ENCODE measurements at places on chromosomes 1 and 21.

- no peak for DNase-seq
These were observed 28.8 kb downstream of the VANGL2 start for GRCh38 chr1:160429125-160429561.

- DNase-seq, result no peak
These were observed 40.6 kb downstream of the ARID4B start for GRCh38 chr1:235287208-235287882.

DNA sequence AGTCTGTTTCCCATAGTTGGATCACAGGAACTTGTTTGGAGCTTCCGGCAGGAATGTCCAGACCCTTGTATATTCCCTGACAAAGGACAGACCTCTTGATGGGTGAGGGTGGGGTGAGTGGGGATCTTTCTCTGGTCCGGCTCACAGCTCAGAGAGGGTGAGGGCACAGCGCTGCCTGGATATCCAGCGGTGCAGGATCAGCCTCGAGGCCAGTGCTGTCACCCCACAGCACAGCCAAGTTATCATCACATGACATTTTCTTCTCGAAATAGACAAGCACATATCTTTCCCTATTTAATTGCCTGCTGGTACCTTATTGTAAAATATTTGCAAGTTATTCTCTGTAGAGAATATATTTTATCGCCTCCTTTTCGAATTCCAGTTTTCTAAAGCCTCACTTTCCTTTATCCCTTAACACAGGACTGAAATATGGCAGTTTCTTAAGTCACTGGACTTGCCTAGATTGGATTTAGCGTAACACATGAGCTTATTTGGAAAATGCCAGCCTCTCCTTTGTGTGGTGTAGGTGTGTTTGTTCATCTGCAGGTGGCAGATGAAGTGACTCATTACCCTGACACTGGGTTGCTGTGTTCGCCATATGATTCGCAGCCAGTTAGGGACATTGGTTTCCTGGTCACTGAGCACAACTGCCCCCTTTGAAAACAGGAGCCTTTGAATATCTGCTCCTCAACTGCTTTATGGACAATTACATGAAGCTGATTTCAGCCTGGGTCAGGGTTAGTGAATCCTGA is 21.4 kb downstream of the CLIC6 start:
- no peak for DNase-seq

- DNase-seq, result peak; percentile 6
These were observed 4.0 kb downstream of the CASQ2 start for GRCh38 chr1:115764541-115764940.

- peak; percentile 36 for DNase-seq
These were observed at the start of gene NCAM2 for GRCh38 chr21:20997636-20998455. Gene NCAM2, plus strand, starts transcription at chr21:20998409.

GRCh38 chr21:38807986-38808385 is 2.3 kb downstream of the ETS2 start:
- DNase-seq, result no peak

GRCh38 chr1:225981714-225982113 is 17.4 kb downstream of the SDE2 start:
- no peak for DNase-seq

GRCh38 chr1:147605591-147605990 is 64.3 kb downstream of the BCL9 start:
- DNase-seq, result no peak

DNA sequence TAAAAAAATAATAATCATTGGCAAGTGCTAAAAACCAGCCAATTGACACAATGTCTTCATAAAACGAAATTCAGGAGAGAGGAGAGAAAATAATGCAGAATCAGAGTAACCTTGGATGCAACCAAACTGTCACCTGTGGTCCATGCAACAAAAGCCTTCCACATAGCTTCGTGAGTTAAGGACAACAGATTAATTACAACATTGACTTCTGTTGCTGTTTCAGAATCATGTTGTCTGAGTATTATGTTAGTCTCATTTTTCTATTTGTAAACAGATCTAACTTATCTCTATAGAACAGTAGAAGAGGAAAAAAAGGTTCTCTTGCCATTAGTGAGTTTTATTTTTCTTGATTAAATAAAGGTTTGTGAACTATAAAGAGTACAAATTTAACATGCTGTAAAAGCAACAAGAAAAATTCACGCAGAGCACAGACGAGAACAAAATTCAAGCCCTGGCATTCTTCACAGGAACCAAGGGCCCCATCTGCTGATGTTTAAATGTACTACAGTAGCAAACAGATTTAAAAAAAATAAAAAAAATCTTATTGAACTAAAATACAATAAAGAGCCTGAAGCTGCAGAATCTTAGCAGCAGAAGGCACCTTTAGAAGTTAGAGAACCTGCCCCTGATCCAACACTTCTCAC is 381.1 kb upstream of the PKN2 start:
- no peak for DNase-seq

DNA sequence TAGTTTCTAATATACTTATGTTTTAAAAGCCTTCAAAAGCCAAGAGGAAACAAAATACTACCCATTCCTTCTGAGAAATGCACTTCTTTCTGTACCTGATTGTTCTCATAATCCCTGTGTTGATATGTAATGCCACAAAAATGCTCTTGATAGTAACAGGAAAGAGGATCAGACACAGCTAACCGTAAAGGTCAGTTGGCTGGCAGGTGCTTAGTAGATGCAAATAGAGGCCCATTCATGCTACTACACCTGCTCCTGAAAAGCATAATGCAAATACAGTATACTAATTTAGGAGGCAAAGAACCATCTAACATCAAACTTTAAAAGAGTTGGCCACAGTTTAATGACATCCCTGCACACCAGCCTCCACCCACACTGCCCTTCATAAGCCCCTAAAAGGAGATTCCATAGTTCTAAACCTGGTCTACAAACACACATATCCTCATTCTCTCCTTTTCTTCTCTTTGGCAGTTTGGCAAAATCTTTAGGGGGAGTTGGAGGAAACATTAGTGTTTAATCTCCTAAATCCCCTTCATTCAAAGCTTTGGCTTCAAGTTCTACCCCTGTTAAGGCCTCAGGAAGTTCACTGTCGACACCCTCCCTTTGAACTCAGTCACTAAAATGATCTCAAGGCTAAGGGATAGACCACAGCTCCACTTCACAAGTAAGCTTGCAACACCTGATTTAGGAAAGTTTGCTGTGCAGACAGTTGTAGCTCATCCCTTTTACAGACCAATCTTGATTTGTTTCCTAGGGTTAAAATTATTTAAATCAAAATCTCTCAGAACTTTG is 2.9 kb upstream of the CD46 start:
- DNase-seq, result no peak

GRCh38 chr1:43329995-43330751 is 7.4 kb upstream of the MPL start:
- DNase-seq, result peak; percentile 52

DNA sequence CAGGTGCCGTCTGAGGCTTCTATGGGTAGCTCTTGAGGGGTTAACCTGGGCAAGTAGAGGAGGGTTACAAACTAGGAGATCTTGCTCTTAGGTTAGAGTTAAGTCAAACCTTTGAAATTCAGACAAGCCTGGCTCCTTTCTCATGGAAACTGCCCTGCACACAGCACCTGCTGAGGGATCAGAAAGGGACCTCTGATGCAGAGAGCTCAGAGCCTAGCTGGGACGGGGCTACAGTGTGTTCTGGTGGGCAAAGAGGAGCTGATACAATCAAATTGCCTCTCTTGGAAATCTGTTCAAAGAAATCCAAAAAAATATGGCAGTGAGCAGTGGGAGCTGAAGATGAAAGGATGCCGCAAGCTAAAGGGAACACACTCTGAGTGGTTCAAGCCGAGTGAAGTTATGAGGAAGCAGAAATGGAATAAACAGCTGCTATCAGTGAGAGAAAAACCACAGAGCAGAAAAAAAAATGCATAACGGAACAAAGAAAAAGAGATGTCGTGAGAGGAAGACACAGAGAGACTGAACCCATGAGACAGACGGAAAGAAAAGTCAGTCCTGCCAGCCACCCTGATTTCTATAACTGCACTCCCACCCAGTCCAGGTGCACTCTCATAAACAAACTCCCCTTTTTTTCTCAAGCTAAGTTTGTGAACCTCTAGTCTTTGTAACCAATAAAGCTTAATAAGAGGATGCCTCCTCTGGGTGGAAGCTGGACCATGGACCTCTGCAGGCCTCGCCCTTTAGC is 26.6 kb downstream of the PAFAH2 start:
- peak; percentile 14 for DNase-seq

DNA sequence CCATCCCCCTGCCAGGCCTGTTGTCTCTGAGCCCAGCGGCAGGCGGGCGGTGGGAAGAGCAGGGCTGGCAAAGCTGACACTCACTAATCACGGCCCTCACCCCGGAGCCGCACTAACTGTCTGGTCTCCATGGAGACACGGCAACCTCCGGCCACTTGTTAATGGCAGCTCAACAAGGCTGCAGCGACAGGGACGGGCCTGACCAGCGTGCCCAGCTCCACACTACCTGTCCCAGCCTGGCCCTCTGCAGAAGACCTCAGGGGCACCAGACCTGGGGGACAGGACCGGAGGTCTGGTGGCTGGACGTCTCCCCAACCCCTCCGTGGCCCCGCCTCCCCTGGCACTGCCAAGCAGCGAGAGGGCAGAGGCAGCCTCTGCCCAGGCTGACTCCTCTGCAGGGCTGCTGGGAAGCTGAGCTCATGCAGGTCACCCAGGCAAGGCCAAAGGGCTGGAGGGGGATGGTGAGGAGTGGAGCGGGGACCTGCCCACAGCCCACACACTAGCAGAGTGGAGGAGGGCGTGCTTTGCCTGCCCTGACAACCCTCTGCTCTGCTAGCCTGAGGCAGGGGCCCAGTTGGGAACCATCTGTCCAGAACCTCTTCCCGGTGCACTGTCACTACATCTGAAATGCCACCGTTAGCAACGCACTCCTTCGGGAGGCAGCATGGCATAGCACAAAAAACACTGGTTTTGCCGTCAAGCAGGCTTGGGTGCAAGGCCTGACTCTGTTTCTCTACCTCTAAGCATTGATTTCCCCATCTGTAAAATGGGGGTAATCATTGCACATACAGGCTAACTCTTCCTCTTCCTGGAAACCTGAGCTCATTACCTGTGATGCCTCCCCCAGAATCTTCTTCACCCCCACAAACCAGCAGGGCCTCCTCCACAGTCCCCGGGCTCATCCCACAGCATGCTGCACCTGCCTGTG is 29.6 kb upstream of the WASF2 start:
- DNase-seq, result no peak

- no peak for DNase-seq
These were observed 688 bp downstream of the PRXL2B start for GRCh38 chr1:2587071-2587859.

GRCh38 chr1:16612332-16613172 is 812 bp downstream of the NBPF1 start:
- DNase-seq, result no peak

DNA sequence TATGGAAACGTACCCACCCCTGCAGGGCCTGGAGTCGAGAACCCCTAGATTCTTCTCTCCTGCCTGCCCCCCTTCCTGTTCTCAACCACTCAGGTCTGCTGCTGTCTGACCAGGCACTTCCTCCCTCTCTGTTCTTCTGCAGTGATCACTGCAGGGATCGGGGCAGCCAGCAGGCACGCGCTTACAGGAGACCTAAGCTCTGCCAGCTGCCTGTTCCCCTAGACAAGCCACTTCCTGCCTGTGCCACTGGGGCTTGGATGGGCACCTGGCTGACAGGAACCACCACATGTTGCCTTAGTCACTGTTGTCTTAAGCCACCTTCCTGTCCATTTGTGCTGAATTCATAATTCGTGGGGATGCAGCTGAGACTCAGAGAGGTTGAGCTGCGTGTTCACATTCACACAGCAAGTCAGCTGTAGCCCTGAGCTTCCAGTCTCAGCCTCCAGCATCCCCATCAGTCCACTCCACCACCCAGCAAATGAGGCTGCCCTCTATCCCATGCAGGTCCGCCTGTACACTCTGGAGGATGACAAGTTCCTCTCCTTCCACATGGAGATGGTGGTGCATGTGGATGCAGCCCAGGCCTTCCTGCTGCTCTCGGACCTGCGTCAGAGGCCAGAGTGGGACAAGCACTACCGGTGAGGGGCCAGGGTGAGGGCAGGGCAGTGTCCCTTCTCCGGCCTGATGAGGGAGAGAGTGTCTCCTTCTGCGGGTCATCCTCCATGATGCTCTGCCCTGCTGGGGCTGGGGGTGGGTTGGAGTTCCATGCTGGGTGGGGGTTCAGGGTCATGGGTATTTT is 18.6 kb downstream of the FAM151A start:
- DNase-seq, result no peak

All from CD14-positive monocyte (primary cell).